ENCODE measurements at places on chromosomes 12 and 14.

DNA sequence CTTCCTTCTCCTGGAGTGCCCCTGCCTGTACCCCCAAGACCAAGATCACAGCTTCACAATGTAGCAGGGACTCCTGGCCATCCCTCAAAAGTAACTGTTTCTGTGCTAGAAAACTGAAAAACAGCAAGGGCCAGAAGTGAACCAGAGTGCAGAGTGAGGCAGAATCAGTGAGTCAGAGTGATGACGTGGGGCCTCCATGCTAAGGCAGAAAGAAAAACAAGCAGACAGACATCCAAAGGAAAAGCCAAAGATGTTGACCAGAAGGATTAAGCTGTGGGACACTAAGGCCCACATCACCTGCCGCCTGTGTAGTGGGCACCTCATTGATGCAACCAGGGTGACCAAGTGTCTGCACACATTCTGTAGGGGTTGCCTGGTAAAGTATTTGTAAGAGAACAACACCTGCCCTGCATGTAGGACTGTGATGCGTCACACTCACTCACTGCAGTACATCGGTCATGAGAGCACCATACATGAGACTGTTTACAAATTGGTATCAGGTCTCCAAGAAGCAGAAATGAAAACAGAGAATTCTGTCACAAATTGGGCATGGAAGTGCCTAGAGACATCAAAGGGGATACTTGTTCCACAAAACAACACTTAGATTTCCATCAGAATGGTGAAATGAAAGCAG lies 51.2 kb downstream of the ARMH4 start:
- DNase-seq, result no peak

- DNase-seq, result peak; percentile 87
Measured at GRCh38 chr12:51887476-51888315, at the start of gene ANKRD33. TSS of gene ANKRD33 (plus strand) at chr12:51888103. CDS start at chr12:51888187, 84 bp downstream.

GRCh38 chr12:24011927-24012507 lies 62.5 kb upstream of the SOX5 start:
- DNase-seq, result no peak

GRCh38 chr12:6018265-6018664 lies 73.2 kb upstream of the ANO2 start:
- no peak for DNase-seq

DNA sequence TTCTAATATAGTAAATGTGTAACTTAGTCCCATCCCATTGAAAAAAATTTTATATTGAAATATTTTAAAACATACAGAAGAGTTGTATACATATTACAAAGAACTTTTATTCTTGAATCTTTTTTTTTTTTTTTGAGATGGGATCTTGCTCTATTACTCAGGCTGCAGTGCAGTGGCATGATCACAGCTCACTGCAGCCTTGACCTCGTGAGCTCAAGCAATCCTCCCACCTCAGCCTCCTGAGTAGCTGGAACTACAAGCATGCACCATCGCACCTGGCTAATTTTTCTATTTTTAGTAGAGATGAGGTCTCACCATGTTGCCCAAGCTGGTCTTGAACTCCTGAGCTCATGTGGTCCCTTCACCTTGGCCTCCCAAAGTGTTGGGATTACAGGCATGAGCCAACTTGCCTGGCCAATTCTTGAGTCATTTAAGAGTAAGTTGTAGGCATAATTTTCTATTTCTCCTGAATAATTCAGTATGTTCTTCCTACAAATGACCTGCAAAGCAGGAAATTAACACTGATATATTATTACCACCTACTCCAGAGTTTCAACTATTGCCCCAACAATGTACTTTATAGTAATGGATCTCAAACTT lies 153.0 kb upstream of the BMP4 start:
- no peak for DNase-seq

GRCh38 chr12:57092529-57092862 lies 3.6 kb downstream of the NAB2 start:
- no peak for DNase-seq

DNA sequence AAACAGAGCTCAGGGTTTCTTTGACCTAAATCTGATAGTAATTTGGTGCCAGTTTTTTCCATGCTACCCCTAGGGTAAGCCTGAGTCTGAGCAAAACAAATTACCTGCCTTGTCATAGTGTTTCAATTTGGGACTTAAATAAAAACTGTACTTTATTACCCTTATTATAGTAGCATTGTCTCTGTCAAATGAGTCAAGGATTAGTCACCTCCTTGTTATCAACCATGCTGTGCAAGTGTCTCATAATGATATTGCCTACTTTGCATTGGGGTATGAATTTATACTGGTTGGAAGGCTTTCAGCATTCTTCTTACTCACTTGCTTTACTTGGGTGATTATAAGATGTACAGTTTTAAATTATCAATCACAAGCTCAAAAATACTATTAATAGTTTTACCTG lies 380.0 kb downstream of the LRFN5 start:
- no peak for DNase-seq

GRCh38 chr12:58029260-58029659 lies 87.9 kb downstream of the ATP23 start:
- DNase-seq, result no peak

DNA sequence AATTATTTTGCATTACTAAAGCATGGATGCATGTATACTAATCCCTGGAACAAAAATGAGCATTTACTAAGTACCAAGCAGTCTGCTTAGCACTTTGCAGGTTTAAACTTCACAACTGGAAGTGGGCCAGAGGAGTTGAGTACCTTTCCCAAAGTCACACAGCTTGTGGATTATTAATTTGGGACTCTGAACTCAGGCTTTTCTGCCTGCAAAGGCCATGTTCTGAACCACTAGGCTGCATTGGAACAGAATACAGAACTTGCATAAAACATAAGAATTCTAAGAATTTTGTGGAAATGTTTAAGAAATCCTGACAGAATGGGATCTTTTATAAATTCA lies 132.9 kb upstream of the AMIGO2 start:
- no peak for DNase-seq

DNA sequence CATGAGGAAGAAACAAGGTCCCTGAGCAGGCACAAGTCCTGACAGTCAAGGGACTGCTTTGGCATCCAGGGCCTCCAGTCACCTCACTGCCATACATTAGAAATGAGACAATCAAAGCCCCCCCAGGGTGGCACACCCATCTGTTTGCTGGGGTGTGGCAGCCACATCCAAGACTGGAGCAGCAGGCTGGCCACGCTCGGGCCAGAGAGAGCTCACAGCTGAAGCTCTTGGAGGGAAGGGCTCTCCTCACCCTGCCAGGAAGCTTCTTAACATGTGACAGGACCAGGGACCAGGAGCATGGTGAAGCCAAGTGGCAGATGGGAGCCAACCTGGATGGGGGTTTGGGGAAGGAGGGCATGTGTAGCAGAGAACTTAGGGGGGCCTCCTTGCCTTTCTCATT lies 10.0 kb downstream of the CACNB3 start:
- DNase-seq, result no peak

GRCh38 chr14:94355191-94355794 lies 32.2 kb upstream of the SERPINA6 start:
- no peak for DNase-seq

GRCh38 chr14:102323102-102323501 lies 3.6 kb downstream of the ZNF839 start:
- DNase-seq, result no peak

GRCh38 chr12:93921521-93921920 lies 226.9 kb upstream of the PLXNC1 start:
- DNase-seq, result no peak

DNA sequence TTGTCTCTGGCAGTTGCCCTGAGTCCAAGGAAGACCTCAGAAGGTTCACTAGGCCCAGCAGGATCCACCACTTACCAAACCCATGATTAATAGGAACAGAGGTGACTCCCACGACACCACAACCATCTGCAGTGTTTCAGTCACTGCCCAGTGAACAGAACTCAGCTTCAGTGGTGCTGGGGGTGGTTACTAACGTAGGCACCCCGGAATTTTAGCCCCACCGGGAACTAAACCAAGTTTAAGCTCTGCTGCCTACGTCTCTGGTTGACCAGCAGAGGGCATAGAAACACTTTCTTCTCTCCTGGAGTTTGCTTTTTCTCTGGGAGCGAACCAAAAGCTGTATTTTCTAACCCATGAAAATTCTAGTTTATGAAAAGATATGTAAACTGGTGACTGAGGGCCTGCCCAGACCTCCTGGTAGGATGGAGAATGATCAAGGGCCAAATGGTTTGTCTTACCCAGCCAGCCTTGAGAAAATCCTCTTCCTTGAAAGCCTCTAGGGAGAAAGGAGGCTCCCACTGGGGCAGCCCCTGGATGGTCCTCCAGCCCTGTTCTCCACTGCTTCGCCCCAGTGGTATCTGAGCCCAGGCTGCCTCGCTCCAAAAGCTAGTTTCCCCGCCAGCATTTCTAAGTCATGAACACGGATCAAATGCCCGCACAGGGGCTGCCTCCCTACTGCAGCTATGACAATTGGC lies 379.8 kb downstream of the DPF3 start:
- peak; percentile 19 for DNase-seq

- DNase-seq, result no peak
Measured at GRCh38 chr14:78075033-78075432, 95.1 kb upstream of the NRXN3 start.

Data from K562 (cell line).